Erythroblast (primary cell): ENCODE measurements at places on chromosomes 5 and 9.

DNA sequence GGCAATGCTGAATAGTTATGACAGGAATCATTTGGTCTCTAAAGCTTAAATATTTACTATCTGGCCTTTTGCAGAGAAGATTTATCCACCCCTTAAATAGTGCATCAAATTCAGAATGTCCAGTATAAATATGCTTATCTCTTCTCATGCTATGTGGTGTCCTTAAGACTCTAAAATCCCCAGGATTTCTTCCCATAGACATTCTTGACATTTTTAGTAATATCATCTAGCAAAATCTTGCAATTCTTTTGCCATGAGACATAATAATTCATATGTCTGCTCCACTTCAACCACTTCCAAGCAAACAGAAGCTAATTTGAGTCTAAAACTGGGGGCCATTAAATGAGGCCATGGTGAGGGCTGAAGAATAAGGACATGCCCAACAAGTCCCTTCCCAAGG lies 1923.4 kb upstream of the CDH9 start:
- no peak for DNase-seq

DNA sequence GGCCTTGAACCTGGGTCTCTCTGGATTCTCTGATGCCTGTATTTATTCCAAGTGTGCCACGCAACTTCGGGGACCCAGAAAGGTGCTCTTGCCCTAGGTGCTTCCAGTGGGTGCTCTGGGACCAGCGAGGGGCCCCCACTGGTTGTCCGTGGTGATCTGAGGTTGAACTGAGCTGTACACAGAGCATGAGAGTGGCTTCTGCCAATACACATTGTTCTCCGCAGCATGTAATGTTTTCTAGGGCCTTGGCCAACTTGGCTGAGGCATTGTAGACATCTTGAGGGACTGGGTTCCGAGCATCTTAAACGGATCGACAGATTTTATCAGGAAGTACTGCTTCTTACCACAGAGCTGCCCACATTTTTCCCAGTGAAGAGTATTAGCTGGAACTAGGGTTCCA lies 117.9 kb downstream of the MTX3 start:
- DNase-seq, result no peak

GRCh38 chr9:79028101-79028500 lies 543.7 kb upstream of the TLE4 start:
- no peak for DNase-seq

DNA sequence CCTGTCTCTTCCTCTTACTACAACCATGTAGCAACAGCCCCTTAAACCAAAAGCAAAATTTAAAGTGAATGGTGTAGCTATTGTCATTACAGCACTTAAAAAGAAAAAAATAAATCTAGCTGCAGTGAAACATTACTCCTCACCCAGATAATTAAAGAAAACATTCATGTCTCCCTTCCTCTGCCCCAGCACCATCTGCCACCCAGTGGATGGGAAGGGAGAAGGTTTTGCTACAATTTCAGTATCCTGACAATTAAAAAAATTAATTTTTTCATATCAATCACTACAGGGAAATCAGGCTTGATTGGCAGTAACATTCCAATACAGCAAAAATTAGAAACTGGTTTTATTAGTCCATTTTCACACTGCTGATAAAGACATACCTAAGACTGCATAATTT lies 147.4 kb upstream of the PUM3 start:
- DNase-seq, result no peak

DNA sequence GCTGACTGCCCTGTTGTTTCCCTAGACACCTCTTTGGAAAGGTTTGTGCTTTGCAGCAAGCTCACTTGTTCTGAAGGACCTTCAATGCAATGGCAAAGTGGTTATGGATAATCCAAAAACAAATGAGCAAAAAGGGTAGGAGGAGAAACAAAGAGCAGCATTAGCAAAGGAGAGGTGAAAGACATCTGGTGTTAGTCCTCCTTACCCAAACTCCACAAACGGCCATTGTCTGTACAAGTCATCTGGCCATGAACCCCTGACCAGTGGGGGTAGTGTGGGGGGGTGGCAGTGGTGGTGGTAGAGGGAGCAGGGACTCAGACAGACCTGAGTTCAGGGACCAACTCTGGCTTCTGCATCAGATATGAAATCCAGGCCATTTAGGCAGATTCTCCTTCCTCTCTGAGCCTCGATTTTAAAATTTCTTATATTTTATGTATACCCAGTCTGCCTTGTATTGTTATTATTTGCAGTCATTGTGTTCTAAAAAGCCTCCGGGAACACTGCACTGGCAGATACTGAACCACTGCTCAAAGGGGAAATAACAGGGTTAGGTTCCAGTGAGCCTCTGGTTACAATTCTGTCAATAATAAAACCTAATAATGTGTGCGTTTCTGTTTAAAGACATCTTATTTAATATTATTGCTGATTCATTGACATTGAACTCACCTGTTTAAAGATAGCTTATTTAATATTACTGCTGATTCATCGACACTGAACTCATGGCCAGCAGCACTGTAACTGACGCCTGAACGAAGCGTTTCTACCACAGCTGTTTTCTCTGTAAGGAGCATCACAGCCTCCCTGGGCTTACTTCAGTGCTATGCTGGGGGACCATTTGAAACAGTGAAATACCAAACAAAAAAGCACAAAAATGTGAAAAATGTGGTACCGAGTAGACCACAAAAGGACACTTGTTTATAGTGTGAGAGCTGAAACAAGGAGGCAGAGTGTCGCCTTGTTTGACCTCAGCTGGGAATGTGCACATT lies 156.0 kb downstream of the SEC61B start:
- DNase-seq, result no peak

GRCh38 chr5:54570916-54571315 lies 53.4 kb downstream of the SNX18 start:
- DNase-seq, result no peak

DNA sequence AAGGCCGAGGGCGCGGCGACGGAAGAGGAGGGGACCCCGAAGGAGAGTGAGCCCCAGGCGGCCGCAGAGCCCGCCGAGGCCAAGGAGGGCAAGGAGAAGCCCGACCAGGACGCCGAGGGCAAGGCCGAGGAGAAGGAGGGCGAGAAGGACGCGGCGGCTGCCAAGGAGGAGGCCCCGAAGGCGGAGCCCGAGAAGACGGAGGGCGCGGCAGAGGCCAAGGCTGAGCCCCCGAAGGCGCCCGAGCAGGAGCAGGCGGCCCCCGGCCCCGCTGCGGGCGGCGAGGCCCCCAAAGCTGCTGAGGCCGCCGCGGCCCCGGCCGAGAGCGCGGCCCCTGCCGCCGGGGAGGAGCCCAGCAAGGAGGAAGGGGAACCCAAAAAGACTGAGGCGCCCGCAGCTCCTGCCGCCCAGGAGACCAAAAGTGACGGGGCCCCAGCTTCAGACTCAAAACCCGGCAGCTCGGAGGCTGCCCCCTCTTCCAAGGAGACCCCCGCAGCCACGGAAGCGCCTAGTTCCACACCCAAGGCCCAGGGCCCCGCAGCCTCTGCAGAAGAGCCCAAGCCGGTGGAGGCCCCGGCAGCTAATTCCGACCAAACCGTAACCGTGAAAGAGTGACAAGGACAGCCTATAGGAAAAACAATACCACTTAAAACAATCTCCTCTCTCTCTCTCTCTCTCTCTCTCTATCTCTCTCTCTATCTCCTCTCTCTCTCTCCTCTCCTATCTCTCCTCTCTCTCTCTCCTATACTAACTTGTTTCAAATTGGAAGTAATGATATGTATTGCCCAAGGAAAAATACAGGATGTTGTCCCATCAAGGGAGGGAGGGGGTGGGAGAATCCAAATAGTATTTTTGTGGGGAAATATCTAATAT lies 58.1 kb downstream of the BASP1 start:
- no peak for DNase-seq

DNA sequence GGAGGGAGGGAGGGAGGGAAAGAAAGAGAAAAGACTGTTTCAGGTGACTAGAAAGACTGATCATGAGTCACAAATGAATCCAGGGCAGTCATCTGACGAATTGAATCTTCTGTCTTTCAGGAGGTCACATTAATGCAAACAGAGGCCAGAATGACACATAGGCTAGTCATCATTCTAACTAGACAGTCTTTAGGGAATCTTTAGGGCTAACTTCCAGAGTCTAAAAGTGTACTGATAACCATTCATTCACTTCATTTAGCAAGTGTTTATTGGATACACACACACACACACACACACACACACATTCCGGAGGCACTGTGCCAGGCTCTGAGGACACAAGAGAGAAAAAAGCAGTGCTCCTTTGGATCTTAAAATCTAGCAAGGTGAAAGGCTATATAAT lies 156.7 kb downstream of the EBF1 start:
- no peak for DNase-seq

GRCh38 chr5:161342886-161343285 lies 203.6 kb downstream of the GABRB2 start:
- DNase-seq, result no peak

- peak; percentile 45 for DNase-seq
These were observed 152.8 kb upstream of the PAPPA start for GRCh38 chr9:116000748-116001329.

DNA sequence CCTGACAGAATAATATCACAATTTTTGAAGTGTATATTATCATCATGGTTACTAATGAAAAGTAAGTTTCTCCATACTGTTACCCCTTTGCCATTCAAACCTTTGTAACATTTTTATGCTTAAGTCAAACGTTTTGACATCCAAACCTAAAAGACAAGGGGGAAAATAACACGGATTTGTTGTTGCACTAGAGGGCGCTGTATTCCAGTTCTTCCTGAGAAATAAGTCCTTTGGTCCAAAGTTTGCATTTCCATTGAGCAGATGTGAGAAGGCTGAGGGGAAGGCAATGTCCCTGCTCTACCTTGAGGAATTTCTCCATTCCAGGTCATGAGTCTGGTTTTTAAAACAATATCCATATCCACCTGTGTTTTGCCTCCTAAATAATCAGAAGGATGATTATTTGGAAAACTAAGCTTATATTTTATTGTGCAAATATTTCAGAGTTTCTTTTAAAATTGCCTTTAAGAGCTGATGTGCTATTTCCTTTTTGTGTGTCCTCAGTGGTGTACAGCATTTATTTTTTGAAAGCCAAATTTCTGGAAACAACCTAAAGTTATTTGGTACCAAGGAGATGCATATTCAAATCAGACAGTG lies 9.7 kb downstream of the LECT2 start:
- DNase-seq, result peak; percentile 73

DNA sequence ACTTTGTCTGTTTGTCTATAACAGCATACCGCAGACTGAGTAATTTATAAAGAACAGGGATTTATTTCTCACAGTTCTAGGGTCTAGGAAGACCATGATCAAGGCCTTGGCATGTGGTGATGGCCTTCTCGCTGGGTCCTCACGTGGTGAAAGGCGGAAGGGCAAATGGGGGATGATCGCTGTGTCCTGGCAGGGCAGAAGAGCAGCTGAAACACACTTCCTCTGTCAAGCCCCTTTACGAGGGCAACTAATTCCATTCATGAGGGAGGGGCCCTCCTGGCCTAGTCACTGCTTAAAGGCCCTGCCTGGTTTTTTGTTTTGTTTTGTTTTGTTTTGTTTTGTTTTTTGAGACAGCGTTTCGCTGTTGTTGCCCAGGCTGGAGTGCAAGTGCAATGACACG lies 41.9 kb upstream of the UBTD2 start:
- no peak for DNase-seq

- no peak for DNase-seq
These were observed 120.2 kb upstream of the RASA1 start for GRCh38 chr5:87147441-87147840.

GRCh38 chr5:10607666-10608073 lies 43.8 kb downstream of the ANKRD33B start:
- peak; percentile 88 for DNase-seq

DNA sequence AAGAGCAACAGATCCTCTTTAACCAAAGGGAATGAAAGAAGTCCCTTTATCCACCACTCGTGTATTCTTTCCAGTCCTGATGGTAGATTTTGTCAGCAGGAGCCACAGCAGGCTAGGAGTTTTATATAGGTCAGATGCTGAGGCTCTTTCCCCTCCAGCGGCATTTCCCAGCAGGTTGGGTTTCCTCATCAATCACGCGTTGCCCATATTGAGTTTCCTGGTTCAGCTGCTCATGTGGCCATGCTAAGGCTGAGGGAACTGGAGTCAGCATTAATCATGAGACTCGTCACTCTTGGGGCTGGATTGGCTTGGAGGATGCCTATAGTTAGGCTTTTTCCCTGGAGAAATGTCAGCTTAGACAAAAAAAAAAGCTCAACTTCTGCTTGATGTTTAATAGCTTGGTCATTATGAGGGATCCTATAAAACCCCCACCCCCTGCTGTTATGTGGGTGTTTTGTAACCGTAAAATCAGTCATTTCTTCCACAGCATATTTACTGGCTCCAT lies 193.4 kb upstream of the GAS1 start:
- DNase-seq, result no peak

- DNase-seq, result no peak
These were observed 3.3 kb upstream of the CXXC5 start for GRCh38 chr5:139644646-139645429.

DNA sequence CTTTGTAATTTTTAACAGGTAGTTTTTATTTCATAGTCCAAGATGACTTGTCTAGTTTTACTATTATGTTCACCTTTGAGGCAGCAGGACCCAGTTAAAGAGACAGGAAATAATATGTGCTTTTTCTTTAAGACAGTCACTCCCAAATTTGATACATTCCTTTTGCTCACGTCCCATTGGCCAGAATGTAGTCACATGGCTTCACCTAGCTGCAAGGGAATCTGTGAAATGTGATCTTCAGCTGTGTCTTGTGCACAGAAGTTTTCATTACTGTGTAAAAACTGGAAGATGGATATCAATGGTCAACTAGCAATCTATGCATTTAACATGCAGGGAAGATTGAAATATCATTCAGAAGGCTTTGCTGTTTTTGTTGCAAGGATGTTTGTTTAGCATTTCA lies 41.1 kb downstream of the XRCC4 start:
- DNase-seq, result peak; percentile 3

DNA sequence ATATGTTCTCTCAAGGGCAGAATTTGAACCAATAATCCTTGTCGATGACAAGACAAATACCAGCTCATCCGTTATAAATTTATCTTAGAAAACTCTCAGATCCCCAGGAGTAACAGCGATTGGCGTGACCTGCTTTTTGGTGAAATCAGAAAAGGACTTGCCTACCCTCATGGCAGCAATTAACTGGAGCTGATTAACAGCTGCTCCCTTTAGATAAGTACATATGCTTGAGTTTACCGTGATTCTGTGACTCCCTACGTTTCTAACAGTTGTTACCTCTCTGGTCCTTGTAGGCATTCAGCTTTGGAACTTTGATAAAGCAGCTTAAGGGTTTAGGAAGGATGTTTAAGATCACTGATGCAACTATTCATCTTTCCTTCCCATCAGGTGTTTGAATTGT lies 2.6 kb downstream of the INVS start:
- DNase-seq, result peak; percentile 92

GRCh38 chr9:7560669-7561305 lies 238.8 kb downstream of the DMAC1 start:
- DNase-seq, result no peak

GRCh38 chr9:73264631-73265030 lies 113.0 kb downstream of the ANXA1 start:
- DNase-seq, result no peak
